Memory B cell (primary cell): ENCODE measurements at places on chromosomes 7 and 10.

GRCh38 chr10:1860351-1860750 is 123.0 kb upstream of the ADARB2 start:
- DNase-seq = no peak

DNA sequence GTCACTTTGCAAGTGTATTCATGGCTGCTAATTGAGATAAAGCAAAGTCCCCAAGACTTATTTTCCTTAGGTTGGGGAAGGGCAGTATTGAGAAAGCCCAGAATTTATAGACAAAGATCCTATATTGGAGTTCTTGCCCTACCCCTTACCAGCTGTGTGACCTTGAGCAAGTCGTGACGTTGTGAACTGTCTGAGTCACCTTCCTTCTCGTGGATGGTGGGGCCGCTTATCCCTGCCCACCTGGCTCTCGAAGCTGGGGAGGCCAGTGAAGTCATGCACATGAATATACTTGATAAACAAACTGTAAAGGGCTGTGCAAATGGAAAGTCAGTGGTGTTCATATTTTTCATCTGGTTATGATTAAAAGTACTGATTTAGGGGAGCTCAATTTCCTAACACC is 127.4 kb downstream of the TACC2 start:
- no peak for DNase-seq

- DNase-seq = no peak
These were observed 3.8 kb upstream of the DDX50 start for GRCh38 chr10:68897336-68897741.

DNA sequence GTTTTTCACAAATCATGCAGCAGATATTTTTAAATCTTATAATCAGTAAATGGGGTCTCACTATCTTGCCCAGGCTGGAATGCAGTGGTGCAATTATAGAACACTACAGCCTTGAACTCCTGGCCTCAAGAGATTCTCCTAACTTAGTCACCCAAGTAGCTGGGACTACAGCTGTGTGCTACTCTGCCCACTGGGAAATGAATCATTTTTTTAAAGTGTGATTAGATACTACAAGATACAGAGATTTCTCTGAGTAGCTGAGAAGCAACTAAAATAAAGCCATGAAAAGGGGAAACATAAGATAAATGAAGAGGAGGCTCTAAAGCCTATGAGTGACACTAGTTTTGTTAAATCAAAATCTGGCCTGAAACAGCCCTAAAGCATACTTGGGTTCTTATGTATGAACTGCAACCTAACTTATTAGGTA is 119.7 kb downstream of the JMJD1C start:
- no peak for DNase-seq

GRCh38 chr10:70827086-70827757 is 11.5 kb downstream of the SGPL1 start:
- no peak for DNase-seq

- DNase-seq = no peak
These were observed 104.5 kb downstream of the GRID1 start for GRCh38 chr10:86261941-86262687.

GRCh38 chr10:68074031-68074774 is 880 bp downstream of the HERC4 start:
- DNase-seq = no peak

DNA sequence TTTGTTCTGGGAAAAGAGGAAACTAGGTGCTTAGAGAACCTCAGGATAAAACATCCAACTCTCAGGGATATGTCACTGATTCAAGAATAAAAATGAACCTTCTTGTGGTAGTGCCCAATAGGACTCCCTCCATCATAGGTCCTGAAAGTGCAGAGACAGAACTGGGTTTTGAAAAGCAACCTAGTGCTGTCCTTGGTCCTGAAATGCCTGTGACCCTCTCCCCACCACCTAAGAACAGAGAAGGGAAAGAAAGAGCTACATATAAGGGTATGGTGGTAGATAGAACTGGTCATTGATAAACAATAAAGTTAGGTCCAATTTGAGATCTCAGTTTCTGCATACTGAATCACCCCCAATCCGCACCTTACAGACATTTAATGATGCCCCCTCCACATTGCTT is 953.3 kb downstream of the XPNPEP1 start:
- no peak for DNase-seq

DNA sequence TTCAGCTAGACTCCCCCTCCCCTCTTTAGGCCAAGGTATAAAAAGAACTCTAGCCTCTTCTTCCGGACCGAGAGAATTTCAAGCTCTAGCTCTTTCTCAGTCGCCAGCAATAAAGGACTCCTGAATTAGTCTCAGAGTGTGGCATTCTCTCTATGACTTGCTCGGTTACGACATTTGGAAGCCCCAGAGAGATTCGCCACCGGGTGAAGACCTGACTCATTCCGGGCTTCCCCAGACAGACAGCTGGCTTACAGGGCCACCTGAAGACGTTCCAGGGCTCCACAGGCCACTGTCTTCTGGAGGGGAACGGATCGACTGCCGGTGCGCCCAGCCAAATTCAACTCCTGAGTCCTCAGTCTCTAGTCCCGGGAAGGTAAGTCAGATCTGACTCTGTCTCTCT is at the start of gene AKR1B15:
Gene AKR1B15 (plus strand): TSS at position 234 of the 400 bp plus-strand sequence. CDS start 15,510 bp downstream, outside the sequence.
- no peak for DNase-seq

- DNase-seq = no peak
These were observed 36.0 kb upstream of the FRMD4A start for GRCh38 chr10:14366760-14367159.

DNA sequence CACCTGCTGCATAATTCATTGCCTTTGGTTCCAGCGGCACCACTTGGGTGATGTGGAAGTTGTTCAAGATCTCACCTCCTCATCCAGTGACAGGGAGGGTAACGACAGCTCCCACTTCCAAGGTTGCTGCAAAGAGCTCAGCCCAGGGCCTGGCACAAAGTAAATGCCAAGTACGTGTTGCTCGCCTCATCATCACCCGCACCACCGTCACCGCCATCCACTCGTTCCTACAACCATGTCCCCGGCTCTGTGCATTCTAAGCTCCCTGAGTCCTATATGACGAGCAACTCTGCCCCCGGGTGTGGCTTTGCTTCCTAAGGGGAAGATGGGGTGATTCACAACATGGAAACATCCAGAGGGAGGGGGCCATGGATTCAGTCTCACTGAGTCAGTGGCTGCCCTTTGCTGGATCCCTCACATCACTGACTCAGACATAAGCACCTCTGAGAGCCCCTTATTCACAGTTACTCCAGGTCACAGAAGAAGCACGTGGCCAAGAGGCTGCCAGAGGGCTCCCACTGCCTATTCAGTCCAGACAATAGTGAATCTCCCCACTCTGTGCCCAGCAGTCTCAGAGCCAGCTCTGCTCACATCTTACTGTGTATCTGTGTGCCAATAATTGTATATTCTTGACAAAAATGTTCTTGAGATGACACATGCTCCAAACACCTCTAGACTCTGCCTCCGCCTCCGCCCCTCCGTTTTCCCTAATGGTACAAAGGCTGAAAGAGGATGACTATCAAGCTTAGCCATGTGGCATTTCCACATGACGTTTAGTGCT is 159.1 kb downstream of the GFRA1 start:
- DNase-seq = no peak
